ENCODE measurements at places on chromosomes 1 and 21. TPM values are rescaled to one million over a fixed set of nuclear protein-coding genes. Genes with fewer than 3 reads are reported as not detected.

GJC2 gene
- 0.40 TPM for total RNA-seq

IRF6 gene
- total RNA-seq = not detected

GRCh38 chr1:11882814-11883538 lies 24.2 kb upstream of the NPPB start:
- no peaks in the 10 kb centered on the region for H3K4me1 ChIP-seq
- peaks cover 2% of the 10 kb centered on the region for H3K27me3 ChIP-seq
- H3K36me3 ChIP-seq = no peaks in the 10 kb centered on the region
- H3K27ac ChIP-seq = no peak overlapping the region
- no peak for DNase-seq
- no peak overlapping the region for H3K4me3 ChIP-seq

GRCh38 chr1:216923601-216924000 lies 200.4 kb upstream of the ESRRG start:
- no peak for DNase-seq
- H3K27me3 ChIP-seq = no peaks in the 10 kb centered on the region
- no peaks in the 10 kb centered on the region for H3K4me1 ChIP-seq
- no peak overlapping the region for H3K4me3 ChIP-seq
- H3K36me3 ChIP-seq = no peaks in the 10 kb centered on the region

TBX15 gene
- total RNA-seq = not detected

- no peak overlapping the region for H3K4me3 ChIP-seq
- H3K36me3 ChIP-seq = no peaks in the 10 kb centered on the region
- no peaks in the 10 kb centered on the region for H3K4me1 ChIP-seq
- DNase-seq = no peak
Measured at GRCh38 chr1:14598007-14598497, 433 bp upstream of the KAZN start.

IGFN1 gene
- not detected for total RNA-seq

PRAMEF17 gene
- total RNA-seq = not detected

DNA sequence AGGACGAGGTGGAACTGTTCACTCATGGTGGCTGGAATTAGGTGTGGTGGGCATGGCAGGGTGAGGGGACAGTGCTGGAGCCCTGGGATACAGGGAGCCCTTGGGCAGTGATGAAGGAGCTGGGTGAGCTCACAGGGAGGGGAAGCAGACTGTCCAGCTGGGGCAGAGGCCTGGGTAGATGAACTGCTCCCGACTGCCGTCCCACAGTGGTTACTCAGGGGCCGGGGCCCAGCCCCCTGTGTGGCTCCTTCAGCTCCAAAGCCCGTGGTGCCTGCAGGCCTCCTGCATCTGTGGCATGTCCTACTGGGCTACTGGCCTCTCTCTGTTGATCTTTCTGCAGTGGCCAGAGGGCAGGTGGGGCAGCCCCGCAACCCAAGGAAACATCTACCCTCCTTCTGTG lies 661.1 kb downstream of the NPHP4 start:
- H3K27me3 ChIP-seq = no peaks in the 10 kb centered on the region
- peaks cover 12% of the 10 kb centered on the region for H3K36me3 ChIP-seq
- DNase-seq = no peak
- peaks cover 25% of the 10 kb centered on the region for H3K4me1 ChIP-seq
- no peak overlapping the region for H3K4me3 ChIP-seq

NUP210L gene
- total RNA-seq = 0.04 TPM

DNA sequence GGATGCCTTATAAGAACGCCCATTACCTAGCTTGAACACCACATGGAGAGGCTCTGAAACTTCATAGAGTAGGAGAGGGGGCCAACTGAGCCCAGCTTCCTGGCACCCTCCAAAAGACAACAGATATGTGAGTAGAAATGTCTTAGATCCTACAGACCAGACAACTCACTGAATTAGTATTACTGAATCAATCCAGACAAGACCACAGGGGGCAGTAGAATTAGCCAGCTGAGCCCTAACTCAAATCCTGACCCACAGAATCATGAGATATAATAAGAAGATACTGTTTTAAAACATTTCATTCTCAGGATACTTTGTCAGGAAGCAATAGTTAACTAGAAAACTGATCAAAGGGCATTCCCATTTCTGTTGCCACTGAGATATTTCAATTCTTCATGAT lies 45.8 kb upstream of the C1orf21 start:
- DNase-seq = no peak
- no peak overlapping the region for H3K4me3 ChIP-seq
- no peak overlapping the region for H3K27ac ChIP-seq
- no peaks in the 10 kb centered on the region for H3K36me3 ChIP-seq
- H3K27me3 ChIP-seq = peaks cover 6% of the 10 kb centered on the region

Data from activated CD4-positive, alpha-beta T cell treated with anti-CD3 and anti-CD28 coated beads, Interleukin-2, amount 10 ng/mL, durations not matched to agents 7 days and 5 days (primary cell).